ENCODE measurements at places on chromosomes 1 and 21.

DNA sequence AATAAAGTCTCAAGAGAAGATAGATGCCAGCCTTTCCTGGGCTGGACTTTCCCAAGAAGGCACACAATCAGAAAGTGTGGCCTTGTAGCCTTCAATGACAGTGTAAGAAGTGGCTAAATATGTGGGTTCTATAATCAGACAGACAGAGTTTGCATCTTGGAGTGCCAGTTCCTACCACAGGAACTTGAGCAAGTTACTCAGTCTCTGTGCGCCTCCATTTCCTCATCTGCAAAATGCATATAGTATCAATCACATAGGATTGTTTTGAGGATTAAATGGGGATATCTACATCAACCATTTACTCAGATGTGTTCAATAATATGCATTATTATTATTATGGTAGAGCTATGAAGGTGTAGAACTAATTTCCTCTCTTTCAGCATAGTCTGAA, 176.8 kb upstream of the PTBP2 start:
- DNase-seq = no peak

- no peak for DNase-seq
These were observed 7.8 kb downstream of the ZBTB7B start for GRCh38 chr1:155010211-155010918.

DNA sequence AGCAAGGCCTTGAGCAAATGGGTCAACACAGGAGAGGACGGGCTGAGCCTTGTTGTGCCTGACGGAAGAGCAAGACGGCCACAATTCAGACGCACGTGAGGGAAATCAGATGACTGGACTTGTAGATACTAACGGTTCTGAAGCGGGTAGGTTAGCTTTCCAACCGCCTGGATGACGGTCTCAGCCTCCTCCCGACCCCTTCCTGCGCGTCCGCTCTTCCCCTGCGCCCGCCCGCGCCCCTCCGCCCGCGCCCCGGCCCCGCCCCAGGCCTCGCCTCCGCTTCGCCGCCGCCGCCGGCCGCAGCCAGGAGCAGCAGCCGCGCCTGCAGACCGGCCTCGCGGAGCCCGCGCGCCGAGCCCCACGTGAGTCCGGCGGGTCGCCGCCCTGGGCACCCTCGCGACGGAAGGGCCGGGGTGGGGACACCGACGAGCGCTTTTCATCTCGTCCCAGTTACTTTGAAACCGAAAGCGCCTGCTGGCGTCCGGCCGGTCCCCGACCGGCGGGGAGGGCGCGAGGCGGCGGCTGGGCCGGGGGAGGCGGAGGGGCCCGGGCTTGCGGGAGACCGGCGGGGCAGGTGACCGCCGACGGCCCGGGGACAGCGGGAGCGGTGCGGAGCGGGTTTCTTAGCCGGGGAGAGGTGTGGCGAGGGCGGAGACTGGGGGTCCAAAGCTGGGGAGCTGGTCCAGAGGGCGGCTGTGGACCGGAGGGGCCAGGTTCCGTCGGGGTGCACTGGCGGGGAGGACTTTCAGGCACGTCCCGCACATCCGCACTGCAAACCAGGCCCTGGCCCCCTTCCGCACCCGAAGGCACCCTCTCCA, at the start of gene TRAF5:
TRAF5 (plus strand) TSS at position 306 of the 818 bp plus-strand sequence. CDS start 26,407 bp downstream, outside the sequence.
- peak; percentile 35 for DNase-seq

DNA sequence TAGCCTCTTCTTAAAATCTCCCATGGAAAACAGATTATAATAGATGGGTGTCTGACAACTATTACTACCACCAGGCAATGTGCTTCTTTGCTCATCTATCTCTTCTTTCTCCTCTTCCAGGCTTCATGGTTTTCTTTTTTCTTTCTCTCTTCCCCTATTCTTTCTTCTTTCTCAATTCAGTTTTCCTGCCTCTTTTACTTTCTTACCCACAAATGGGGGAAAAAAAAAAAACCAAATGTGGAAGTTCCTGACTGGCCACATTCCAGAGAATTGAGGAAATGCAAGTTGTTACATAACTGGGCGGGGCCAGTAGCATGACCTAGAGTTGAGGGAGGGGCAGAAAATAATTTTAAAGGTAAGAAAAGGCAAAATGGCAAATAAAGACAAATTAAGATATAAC, 10.9 kb upstream of the SMG7 start:
- DNase-seq = no peak

GRCh38 chr21:37871121-37871862, 45.0 kb downstream of the KCNJ6 start:
- no peak for DNase-seq

GRCh38 chr1:33228935-33229487, 27.3 kb upstream of the ZNF362 start:
- no peak for DNase-seq

- DNase-seq = no peak
These were observed 71.0 kb upstream of the WDR26 start for GRCh38 chr1:224505454-224506093.

DNA sequence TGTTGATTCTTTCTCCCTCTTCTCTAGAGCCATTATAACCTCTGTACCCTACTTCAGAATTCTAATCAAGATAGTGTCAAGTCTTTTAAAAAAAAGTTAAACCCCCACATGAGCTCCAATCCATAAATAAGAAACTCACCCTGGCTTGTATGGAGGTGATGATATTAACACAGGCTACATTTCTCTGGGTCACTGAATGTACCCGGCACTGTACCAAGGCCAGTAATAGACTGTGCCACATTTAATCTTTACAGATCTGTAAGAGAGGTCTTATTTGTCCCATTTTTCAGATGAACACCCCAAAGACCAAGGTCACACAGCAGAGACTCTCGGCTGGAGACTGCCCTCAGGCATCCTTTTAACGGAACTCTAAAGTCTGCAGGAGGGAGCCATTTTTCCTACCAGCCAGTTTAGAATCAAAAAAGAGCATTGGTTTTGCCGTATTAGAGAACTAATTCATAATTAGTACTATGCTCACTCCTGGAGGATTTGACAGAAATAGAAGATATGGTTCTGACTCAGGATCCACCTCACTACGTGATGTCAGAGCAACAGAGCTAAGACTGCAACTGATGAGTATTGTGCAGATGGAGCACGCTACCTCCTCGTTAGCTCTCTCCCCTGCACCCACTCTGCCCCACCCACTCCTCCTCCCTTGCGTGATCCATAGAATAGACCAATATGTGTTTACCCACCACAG, 217.2 kb upstream of the HOOK1 start:
- no peak for DNase-seq

DNA sequence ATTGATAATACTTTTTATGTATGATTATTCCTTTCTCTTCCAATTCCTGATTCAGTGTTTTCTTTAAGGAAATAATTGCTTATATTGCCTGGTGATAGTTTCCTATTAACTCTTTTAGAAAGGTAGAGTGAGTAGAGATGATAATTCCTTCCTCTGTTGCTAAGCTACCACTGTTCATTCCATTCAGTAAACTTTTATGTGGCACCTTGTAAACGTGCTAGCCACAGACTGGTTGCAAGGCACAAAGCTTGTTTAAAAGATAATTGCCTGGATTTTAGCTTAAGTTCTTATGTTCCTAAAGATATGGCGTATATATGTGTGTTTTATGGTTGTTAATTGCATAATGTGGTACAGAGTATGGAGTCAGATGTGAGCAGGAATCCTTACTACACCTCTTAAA, 3.2 kb downstream of the ZFYVE9 start:
- DNase-seq = no peak

GRCh38 chr1:244896550-244896949, 32.2 kb upstream of the HNRNPU start:
- no peak for DNase-seq

DNA sequence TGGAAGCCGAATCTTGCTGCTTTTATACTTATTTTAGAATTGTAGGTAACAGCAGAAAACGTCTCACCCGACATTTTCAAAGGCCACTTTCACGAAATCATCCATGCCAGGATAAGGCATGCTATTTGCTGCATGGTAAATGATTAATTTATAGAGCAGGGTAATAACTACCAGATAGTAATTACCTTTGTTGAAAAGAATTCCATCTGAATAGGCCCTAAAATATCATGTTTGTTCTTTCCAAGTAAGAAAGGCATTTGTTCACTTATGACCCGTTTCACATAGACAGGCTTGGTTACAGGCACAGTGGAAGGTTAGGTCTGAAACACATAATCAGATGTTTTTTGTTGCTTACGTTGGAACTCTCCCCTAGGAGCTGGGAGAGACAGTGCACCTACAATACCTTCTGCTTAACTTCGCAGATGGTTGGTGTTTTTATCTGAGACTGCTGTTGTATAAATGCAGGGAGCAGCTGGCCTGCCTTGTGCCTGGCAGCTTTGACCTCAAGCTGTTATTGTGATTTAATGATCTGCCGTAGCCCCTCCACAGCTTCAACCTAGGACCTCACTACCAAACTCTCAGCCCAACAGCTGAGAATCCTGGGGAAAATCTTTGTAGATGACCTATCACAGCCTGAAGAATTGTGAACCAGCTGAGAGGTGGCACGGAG, 1.6 kb downstream of the SLC44A3 start:
- DNase-seq = no peak

GRCh38 chr1:19087737-19088594, 122.1 kb downstream of the UBR4 start:
- no peak for DNase-seq

GRCh38 chr1:116457946-116458604, 85.0 kb downstream of the ATP1A1 start:
- DNase-seq = no peak
